Left renal pelvis (tissue), 4 donors: ENCODE measurements at places on chromosomes 5 and 9.

- no peak for DNase-seq
Measured at GRCh38 chr9:136566901-136567300, 21.1 kb upstream of the NOTCH1 start.

DNA sequence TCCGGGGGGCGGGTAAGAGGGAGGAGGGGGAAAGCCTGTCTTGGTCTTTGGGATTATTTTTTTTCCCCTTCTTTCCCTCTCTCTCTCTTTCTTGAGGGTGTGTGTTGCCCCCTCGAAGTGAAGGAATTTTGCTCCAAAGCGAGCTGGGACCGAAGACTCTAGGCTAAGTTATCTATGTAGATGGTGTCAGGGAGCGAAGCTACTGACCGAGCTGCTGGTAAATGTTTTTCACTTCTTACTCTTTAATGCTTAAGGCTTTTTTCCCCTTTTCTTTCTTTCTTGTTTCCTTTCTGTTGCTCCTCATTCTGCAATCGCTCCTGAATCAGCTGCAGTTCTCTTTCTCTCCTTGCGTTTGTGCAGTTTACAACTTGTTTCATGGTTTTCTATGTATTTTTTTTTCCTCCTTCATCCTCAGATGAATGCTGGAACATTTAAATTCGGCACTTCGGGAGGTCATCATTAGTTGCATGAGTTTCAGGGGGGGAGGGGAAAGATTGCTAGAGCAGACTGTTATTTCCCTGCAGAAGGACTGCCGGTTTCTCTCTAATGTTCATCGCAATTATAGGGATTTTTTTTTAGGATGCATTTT is 1312.0 kb upstream of the WWC1 start:
- DNase-seq = no peak

- DNase-seq = no peak
Measured at GRCh38 chr5:57895766-57896165, 413.2 kb upstream of the ACTBL2 start.

DNA sequence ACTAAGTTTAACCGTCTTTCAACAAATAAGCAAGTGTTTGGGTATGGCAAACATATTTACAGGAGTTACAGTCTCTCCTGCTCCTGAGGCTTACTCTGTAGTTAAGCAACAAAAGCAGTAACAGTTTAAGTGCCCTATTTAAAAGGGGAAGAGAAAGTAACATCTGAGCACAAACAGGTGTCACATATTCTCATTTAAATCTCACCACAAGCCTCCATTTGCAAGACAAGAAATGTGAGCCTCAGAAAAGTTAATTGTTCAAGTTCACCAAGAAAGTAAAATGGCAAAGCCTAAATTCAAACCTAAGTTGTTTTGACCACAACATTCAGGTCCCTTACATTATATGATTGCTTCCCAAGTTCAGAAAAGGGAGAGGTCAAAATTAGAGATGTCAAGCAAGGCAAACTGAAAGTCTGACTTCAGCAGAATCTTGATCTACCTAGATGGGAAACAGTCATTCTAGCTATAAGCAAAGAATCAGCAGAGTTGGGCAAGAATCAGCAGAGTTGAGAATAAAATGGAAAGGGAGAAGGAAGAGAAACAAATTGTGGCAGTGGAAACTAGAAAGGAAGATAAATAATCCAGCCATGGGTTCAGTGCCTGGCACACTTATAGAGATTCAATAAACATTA is 93.4 kb downstream of the STRBP start:
- DNase-seq = no peak

DNA sequence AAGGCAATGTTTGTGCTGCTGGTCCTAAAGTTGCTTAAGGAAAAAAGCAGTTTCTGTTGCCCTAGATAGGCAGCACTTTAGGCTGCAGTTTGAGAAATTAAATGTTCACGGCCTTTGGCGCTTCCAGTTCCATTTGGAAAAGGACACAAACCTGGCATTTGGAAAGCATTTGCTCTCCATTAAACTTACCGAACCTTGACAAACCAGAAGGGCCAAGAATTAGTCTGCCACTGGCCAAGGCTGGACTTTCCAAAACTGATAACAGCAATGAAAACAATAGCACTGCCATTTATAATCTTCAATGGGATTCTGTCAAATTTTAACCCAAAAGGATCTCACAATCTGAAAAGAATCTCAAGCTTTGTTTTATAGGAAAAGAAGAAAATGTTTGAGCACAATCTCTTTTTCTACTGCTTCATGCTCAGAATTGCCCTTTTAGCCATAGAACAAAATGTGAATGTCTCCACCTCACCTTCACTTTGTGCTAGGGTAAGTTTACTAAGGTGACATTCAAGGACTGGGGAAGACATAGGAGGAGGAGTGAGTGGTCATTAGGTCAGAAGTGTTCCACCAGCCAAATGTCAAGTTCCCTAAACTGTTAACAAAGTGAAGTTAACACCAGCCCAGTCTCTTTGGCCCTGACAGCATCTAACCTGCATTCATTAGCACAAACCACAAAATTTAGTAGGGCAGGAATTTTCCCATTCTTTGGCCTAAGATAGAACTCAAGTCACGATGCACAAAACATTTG is 583.4 kb upstream of the DMAC1 start:
- DNase-seq = no peak
